ENCODE measurements at places on chromosomes 7 and 10. TPM values are rescaled to one million over a fixed set of nuclear protein-coding genes. Genes with fewer than 3 reads are reported as not detected.

Gene OR13A1
- total RNA-seq = not detected

Gene ANKMY2
- 35.9 TPM for total RNA-seq

Gene HACD1
- 87.0 TPM for total RNA-seq

Gene MALRD1
- not detected for total RNA-seq

GRCh38 chr10:85916286-85916685, 450.3 kb downstream of the GRID1 start:
- DNase-seq = peak; percentile 56

GRCh38 chr7:106783286-106783685, 81.8 kb upstream of the PIK3CG start:
- no peak for DNase-seq

- no peak for DNase-seq
Measured at GRCh38 chr7:84393786-84394185, 199.2 kb upstream of the SEMA3A start.

DNA sequence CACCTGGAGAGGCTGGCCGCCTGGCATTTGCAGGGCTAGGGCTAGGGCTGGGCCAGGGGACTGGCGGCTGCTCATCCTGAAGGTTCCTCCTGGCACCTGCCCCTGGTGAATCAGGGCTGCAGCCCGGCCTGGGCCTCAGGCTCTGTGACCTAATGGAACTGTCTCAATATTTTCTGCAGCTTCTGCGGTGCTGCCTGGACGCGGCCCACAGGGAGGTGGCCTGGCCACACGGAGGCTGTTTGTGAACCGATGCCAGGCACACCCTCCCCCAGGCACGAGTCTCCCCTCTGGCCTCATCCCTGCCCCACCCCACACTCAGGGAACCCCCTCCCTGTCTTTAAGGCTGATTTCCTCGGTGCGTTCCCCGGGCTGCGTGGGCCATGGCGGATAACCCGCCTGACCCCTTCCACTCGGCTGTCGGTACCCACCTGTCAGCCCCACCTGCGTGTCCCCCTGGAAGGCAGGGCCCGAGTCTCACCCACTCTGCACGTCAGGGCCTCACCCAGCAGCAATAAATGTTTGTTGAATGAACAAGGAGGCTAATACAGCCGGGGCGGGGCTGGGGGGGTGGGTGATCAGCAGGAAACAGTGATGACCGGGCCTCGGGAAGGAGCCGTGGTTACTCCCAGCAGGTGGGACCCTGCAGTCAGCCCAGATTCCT, 54.5 kb upstream of the DNAJB6 start:
- DNase-seq = no peak

DNA sequence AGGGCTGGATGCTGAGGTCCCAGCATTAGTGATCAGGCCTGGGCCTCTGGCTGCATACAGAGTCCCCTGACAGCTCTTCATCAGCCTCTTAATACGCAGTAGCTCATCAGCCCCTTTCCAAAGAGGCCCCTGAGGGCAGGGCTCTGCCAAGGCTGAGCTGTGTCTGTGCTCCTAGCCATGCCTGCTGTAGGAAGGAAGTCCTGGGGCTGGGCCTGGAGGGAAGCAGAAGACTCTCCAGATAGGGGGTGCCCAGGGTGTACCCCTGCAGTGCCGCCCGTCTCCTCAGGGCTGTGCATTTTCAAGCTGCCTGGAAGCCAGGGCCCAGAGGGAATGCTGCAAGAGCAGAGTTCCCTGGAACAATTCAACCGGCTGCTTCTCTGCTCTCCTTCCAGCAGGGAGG, 7.3 kb upstream of the RET start:
- no peak for DNase-seq

- DNase-seq = peak; percentile 28
Measured at GRCh38 chr10:90288391-90288933, 569.4 kb downstream of the HTR7 start.

Measured in Caki2 (cell line).